ENCODE measurements at places on chromosomes 7 and 10.
A peak's percentile ranks its signal among the peaks of the same experiment; 100 is the strongest.

DNA sequence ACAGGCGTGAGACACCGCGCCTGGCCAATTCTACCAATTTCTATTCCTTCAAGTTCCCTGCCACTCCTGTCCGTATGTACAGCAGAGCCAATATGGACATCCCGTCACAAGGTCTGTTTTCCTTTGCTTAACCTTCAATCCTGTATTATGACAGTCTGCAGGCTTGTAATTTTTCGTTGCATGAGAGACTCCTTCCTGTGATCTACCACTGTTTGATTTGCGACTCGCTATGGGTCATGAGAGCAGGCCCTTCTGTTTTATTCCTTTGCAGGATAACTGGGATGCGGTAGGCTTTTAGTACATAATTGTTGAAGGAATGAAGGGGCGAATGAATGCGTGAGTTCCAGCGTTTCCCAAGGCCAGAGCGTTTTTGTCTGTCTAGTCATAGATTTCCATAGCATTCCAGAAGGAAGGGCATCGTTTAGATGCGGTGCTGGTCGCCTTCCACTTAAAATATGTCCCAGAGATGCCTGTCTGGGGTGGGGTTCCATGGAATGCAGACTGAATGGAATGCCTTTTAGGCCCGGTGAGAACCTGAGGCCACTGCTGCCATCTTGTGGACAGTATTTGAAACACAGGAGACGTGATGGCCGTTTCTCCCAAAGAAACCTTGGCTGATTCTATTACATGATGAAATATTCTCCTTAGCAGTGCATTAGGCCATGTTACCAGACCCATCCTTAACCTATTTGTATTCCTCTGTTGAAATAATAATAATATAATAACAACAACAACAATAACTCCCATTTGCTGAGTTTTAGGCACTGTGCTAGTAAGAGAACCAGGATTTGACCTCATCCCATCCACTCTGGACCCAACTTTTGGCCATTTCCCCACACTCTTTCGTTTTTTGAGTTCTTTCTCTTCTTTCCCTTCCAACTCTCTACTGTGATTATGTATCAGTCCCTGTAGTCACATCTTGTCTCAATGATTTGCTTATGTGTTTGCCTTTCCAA lies 193.2 kb downstream of the MYOF start:
- peak; percentile 4 for DNase-seq

DNA sequence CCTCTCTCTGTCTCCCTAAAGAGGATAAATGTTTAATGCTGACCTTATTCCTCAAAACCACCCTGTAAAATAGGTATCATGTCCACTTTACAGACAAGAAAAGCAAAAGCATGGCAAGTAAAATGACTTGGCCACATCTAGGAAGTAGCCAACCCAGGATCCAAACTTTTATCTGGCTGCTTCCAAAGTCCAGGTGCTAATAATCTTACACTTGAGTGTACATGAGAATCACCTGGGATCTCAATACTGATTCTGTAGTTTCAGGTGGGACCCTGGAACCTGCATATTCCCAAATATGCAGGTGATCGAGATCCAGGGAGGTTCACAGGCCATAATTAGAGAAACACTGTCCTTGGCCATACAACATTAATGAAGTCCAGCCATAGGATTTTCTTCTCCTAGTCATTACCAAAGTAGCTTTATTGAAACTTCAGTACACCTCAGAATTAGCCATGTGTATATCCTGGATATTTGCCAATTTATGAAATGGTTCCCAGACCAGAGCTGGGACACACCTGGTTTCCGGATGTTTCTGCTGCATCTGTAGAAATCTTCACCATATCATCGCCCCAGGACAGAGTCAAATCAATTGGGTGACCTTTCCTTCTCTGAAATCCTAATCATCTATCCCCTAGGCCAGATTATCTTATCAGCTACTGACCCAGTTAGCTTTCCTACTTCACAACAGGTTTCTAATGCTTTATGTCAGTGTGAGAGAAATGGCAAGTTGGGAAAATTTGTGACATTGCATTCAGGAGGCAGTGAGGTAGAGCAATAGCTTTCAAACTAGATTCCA lies 119.1 kb upstream of the KMT2E start:
- no peak for DNase-seq

- DNase-seq, result no peak
Measured at GRCh38 chr10:122481296-122482056, 20.1 kb downstream of the HTRA1 start.

- peak; percentile 10 for DNase-seq
Measured at GRCh38 chr7:42869131-42870020, 42.5 kb downstream of the C7orf25 start.

GRCh38 chr10:131009791-131010190 lies 301.7 kb downstream of the TCERG1L start:
- DNase-seq, result no peak

GRCh38 chr10:27893358-27893954 lies 105.4 kb downstream of the ODAD2 start:
- no peak for DNase-seq

DNA sequence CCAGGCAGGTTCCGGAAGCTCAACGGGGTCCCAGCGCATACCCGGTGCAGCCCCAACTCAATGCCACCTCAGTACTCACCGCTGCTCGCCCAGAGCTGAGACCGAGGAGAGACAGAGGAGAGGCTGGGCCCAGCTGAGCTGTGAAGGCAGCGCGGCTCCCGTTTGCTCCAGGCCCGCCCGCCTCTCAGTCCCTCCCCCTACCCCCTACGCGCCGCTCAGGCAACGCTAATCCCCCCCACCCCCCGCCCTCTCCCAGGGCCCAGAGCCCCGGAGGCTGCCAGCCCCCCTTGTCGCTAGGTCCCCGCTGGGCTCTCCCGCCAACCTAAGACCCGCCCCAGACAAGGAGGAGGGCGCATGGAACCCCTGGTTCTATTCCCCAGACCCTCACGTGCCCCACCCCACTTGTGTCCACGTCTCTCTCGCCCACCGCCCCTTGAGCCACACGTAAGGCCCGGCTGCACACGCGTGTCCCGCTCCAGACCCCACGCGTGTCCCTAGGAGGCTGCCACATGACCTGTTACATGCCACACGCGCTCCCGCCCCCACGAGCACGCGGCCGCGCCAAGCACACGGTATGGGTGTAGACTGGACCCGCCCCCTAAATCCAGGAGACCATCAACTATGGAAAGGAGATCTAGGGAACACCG lies at the start of gene PSD:
TSS of gene PSD (minus strand) at position 164 of the 647 bp plus-strand sequence. CDS start 1,747 bp downstream, outside the sequence.
- no peak for DNase-seq

GRCh38 chr7:130544356-130544755 lies 52.5 kb downstream of the MEST start:
- DNase-seq, result no peak

- no peak for DNase-seq
Measured at GRCh38 chr7:74475987-74476350, 22.3 kb downstream of the GTF2IRD1 start.

- DNase-seq, result no peak
Measured at GRCh38 chr10:113302062-113302461, 250.8 kb upstream of the HABP2 start.

DNA sequence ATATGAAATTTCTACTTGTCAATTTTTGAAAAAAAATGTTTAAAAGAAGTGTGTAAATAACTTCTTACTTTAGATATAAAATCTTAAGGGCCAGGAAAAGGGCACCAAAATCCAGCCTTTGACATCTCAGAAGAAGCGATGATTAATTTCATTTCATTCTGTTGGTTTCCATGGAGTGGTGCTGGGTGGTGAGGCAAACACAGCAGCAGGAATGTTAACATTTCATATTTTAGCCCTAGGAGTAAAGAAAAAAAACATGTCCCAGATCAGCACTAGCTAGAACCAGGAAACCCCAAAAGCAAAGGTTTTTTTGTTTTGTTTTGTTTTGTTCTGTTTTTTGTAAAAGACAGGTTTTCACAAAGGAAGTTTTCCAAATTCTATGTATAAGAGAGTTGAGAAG lies 298.8 kb upstream of the C7orf33 start:
- no peak for DNase-seq

DNA sequence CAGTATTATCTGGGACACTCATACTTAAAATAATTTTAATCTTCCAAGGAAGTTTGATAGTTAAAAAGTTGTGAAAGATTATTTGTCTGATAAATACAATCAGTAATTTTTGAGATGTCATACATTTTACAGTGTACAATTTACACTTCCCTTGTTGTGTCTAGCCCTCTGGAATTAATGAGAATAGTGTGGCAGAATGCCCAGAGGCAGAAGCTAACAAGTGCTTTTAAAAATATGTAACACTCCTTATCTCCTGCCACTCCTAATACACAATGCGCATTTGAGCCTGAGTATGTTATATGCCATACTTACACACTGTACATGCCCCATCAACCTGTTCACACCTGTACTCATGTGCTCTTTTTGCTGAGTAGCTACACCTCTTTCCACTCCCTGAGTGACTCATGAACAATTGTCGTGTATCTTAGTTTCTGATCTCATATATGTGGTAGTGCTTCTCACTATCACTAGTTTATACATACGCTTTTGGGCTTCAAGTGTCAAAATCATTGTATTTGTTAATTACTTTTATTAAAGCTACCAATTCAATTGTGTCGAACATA lies 106.9 kb upstream of the GNAI1 start:
- no peak for DNase-seq

DNA sequence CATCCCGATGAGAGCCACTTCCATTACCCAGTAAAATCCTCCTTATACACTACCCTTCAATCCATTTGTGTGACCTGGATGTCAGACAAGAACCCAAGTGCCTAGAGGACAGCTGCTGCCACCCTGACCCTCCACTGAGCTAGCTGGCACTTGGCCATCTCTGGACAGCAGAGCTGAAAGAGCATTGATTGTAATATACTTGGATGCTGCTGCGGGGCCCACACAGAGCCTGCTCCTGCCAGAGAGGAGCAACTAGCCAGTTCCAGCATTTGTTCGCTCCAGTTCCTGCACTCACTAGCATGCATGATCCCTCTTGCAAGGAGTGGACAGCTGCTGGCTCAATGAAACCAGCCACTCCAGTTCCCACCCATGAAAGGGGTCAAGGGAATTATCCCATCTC lies 8.4 kb upstream of the TMEM254 start:
- no peak for DNase-seq

DNA sequence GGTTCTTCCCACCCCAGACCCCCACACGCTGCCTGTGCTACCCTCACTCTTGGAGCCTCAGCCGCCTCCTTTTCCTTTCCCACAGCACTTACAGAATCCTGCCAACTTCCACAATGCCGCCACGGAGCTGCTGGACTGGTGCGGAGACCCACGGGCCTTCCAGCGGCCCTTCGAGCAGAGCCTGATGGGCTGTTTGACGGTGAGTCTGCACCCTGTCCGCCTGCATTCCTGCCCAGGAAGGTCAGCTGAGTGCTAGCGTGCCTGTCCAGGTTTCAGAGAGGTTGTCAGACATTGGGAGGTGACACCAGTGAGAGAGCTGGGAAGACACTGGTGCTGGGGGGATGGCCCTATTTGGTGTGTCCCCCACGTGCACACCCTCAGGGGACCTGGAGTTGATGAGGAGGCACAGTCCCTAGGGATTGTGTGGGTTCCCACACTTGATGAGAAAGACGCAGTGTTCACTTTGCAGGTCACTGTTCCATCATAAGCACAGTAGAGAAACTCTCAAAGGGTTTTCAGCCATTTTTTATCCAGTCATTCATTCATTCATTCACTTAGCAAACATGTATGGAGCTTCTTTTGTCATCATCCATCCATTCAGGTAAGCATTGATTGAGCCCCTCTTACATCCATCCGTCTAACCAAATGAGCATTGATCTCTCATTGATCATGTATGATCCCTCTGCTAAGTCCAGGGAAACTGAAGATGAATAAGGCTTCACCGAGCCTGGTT lies 138.9 kb upstream of the PPIF start:
- DNase-seq, result no peak

DNA sequence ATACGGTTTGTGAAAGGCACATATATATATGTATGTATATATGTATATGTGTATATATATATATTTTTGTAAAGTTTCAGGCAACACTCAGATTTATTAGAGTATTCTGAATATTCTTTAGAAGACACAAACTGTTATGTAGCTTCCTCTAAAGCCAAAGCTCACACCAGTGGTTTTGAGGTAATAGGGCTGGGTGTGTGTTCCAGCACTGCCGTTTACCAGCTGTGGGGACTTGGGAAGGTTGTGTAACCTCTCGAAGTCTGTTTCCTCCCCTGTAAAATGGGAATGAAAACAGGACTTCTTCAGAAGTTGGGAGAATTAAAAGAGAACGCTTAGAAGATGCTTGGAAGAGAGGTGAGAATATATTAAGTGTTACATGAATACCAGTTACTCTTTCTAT lies 94.8 kb downstream of the PRPF18 start:
- DNase-seq, result no peak

GRCh38 chr7:134546955-134547354 lies 2.0 kb upstream of the AKR1B15 start:
- DNase-seq, result no peak

DNA sequence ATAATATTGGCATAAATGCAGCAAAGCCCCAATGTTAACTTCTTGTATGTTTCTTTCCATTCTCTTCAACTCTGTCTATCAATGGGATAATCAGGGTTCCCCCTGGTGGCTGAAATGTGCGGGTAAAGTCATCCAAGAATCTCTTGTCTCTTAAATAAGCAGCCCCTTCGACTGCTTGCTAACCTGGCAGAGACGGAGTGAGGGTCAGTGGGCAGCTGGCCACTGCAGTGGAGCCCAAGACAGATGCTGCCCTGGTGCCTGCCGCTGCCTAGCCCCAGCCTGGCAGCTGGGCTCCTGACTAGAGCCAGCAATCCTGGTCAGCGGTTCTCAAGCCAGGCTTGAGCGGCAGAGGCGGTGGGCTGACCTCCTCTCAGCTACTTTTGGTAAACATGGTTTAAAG lies 248.9 kb downstream of the COBL start:
- DNase-seq, result no peak

DNA sequence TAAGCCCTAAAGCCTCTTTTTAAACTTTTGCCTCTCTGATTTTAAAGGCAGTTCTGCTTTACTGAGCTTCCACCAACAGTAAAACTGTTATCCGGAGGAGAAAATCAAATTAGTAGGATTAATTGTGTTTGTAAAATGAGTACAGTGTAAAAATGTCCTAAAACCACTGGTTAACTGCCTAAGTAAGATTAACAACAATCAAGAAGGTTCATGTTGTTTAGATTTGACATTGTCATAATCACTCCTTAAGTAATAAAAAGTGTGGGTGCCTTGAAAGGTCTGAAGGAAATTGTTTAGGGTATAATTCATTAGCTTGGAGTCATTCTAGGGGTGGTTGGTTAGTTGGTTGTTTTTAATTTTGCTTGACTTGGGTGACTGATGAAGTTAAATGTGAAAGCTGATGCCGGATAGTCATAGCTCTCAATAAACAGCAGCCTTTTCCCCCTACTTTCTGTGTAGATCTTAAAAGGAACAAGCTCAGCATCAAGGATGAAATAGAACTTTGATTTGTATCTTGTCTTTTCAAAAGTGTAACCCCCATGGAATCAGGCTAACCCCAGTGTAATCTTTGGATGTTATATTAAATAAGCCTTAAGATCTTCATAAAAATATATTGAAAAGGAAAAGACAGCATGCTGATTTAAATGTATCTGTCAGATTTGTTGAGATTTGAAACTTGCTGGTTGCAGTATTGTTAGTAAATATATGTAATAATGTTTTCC lies 148.3 kb downstream of the ARID5B start:
- DNase-seq, result no peak

GRCh38 chr7:107687656-107688055 lies 27.0 kb downstream of the SLC26A4 start:
- DNase-seq, result no peak

- no peak for DNase-seq
Measured at GRCh38 chr7:152760854-152761748, 1.5 kb downstream of the ACTR3B start.

GRCh38 chr10:128049226-128050120 lies 76.8 kb downstream of the MKI67 start:
- DNase-seq, result no peak

GRCh38 chr7:142897691-142898090 lies 12.1 kb upstream of the TRPV6 start:
- no peak for DNase-seq

Measured in activated T-helper 1 cell treated with anti-CD3 and anti-CD28 coated beads, Interleukin-2, amount 50 U/mL, for 16 hours (primary cell).